Activated naive CD8-positive, alpha-beta T cell treated with anti-CD3 and anti-CD28 coated beads for 36 hours (primary cell): ENCODE measurements at places on chromosomes 4 and X. TPM values are rescaled to one million over a fixed set of nuclear protein-coding genes. Genes with fewer than 3 reads are reported as not detected.

Gene CPEB2
- 3.0 TPM for total RNA-seq

Gene UGT2A1
- not detected for total RNA-seq

Gene SOX3
- total RNA-seq = not detected

Gene GPR78
- not detected for total RNA-seq

Gene STPG2
- not detected for total RNA-seq

Gene LARP1B
- total RNA-seq = 19.8 TPM

Gene RASGEF1B
- total RNA-seq = 6.7 TPM

Gene ETNPPL
- not detected for total RNA-seq

Gene SASH3
- 121 TPM for total RNA-seq

Gene CHIC1
- 5.2 TPM for total RNA-seq

Gene SH3RF1
- total RNA-seq = 0.54 TPM

DNA sequence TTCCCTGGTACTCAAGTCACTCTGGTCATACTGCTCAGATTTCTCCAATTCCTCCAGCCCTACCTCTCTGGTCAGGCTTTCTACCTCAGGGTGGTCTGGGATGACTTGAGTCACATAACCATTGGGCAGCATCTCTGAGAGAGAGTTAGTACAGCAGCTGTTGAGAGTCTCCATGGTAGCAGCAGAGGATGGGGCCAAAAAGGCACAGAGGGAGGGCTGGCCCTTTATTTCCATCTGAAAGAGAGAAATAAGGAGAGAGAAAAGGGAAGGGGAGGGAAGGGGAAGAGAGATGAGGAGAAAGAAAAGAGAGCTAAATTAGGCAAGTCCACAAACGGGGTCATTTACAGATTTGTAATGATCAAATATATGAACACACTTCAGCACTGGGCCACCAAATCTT is 149.1 kb upstream of the ARHGEF9 start:
- no peak for DNase-seq

DNA sequence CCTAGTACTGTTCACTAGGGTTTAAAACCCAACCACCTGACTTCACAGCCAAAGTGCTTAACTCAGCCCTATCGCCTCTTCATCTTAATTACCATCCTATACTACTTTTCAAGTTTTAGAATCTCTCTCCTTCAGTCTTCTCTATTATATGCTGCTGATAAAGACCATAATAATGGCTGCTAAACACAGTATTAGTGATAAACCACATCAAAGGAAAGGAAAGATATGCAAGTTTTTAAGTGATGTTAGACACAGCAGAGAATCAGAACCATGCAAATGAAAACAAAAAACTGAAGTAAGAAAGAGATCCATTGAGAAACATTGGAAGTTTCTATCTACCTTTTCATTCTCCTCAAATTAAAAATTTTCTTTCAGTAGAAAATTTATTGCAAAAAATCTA is 100.8 kb downstream of the REELD1 start:
- DNase-seq = no peak

- no peak for DNase-seq
Measured at GRCh38 chrX:57899064-57899463, 11.2 kb downstream of the ZXDA start.

DNA sequence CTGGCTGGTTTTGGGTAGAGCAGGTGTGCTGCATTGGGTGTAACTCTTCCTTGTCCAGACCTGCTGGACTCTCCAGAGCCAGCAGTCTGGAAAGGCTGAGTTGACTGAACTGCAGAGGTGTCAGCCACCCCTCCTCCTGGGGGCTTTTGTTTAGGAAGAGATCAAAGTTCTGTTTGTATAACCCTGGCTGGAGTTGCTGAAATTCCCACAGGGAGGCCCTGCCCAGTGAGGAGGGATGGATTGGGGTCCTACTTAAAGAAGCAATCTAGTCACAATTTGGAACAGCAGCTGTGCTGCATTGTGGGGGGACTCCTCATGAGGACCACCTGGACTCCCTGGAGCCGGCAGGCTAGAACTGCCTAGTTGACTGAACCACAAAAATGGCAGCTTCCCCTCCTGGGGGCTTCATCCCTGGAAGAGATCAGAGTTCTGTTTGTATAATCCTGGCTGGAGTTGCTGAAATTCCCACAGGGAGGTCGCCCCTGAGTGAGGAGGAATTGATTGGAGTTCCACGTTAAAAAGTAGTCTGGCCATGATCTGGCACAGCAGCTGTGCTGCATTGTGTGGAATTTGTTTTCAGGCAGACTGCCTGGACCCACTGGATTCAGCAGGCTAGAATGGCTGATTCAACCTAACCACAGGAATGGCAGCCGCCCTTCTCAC is 264.9 kb upstream of the ZC4H2 start:
- no peak for DNase-seq

DNA sequence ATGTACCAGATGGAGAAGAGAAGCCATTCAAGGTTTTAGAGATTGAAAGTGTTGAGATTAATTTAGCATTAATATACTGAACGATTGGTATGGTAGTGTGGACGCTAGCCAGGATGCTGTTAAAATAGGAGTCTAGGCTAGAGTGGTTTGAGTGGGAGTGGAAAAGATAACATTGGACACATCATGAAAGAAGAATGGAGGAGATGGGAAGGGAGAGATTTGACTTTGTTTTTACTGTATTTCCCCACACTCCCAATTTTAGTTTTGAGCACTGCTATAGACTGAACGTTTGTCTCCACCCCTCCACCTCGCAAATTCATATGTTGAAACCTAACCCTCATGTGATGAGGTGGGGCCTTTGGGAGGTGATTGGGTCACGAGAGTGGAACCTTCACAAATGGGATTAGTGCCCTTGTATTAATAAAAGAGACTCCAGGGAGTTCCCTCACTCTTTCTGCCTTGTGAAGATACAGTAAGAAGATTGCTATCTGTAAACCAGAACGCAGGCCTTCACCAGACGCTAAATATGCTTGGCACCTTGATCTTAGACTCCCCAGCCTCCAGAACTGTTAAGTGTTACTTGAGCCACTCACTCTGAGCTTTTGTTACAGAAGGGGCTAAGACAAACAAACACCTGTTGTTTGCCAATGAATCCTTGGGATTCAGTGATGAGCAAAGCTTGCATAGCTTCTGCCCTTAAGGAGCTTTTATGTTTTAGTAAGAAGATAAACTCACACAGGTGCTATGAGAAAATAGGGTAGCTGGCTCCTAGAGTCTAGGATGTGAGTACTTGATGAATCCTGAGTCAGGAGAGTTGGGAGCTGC is 25.8 kb downstream of the USP9X start:
- no peak for DNase-seq

DNA sequence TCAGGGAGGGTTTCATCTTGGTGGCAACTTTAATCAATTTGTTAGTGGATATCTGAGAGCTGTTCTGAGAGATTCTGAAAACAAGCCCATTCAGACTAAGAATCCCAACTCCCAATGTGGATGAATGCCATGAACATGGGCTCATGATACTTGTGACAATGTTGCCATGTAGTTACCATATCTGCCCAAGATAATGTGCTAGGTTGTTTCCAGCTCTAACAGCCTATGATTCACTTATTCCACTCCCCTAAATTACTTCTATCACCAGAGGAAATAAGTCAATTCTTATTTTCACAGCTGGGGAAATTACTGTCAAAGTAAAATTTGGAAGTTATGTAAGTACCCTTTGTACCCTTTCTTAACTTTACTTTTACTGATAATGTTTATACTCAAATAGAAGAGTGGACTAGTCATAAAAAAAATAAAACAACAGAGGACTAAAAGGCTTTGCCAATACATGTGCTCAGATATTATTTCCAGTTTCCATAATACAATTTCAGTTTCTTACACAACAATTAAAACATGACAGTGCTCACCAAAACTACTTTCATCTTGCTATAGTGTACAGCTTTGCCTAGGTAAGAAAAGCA is 1101.7 kb upstream of the INTU start:
- no peak for DNase-seq

DNA sequence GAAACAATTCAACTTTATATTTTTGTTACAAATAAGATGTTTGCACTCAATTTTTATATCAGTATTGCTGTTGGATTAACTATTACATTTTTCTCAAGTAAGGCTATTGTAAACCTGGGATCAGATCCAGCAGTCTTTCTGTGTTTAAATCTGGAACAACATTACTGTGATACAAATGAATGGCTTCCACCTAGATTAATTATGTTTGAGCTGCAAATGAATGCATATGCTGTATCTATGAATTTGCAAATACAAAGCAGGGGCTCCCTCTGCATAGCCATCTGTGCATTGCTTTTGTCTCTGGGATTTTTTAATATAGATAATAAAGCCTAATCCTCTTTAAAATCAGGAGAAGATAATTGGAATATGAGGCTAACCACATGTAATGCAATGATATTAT is 69.8 kb upstream of the NEIL3 start:
- DNase-seq = no peak

DNA sequence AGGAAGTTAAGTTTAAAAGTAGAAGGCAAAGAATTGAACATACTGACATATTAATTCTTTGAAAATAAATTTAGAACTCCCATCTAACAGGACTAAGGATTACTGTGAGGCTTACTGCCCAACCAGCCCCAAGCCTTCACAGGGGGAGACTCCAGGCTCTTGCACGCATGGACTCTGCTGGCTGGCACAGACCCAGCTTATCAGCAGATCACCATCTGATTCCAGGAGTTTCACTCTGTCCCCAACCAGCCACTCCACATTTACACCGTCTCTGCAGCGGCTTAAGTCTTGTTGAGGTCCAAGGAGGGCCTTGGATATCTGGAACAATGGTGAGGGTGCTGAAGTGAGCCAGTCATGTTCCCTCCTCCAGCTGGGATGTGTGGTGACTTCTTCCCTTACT is 16.4 kb upstream of the OTUD4 start:
- DNase-seq = no peak

GRCh38 chr4:114698231-114698630 is 99.6 kb downstream of the UGT8 start:
- DNase-seq = no peak

DNA sequence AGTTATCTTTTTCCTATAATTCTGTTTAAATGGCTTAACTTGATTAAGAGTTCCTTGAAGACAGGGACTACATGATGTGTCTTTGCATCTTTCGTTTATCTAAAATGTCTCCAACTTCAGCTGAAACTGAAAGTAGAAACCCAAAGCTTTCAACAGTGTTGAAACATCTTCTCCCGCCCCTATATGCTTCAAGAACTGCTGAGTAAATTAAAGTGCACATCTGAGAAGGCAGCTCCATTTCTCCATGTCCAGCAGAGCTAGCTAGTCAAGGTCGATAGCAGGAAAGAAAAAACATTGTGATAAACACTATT is 185.7 kb upstream of the TBL1X start:
- DNase-seq = no peak

DNA sequence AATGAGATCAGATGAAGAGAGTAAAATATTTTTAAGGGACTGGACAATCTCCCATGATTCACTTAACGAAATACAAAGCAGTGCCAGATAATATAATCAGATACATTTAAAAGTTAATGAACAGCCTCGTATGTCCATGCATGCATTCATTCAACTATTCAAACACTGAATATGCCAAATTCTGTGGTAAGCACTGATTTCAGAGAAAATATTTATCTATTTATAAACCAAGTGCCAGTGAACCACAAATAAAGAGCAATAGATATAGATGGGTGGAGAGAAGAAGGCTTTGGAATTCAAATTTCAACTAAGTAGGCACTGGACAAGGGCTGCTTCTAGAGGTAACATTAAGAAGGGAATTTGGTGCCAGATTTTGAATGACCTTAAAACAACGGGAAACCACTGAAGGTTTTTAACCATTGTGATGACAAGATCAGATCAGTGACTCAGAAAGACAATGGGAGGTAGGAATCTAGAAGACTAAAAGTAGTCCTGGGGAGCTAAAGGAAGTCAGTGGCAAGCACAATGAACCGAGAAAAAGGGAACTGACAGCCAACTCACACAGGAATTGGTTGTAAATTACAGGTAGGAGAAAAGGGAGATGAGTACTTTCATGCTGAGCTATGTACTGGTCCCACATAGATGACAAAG is 14.2 kb downstream of the ELOVL6 start:
- no peak for DNase-seq

DNA sequence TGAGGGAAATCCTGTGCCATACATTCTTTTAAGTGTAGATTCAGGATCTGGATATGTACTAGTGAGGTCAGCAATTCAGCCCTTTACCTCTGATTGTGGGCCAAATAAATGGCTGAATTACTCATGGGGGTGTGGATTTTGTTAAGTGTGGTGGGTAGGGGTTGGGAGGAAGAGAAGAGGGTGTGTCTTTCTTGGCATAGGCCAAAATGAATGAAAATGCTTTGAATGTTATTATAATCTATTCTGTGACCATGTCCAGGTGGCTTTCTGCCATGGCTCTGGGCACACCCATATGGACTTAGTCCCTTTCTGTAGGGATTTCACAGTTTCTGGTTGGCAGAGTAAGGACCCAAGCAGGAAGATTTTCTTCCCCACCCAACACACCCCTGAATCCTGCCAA is 244.3 kb downstream of the CBR4 start:
- DNase-seq = no peak

DNA sequence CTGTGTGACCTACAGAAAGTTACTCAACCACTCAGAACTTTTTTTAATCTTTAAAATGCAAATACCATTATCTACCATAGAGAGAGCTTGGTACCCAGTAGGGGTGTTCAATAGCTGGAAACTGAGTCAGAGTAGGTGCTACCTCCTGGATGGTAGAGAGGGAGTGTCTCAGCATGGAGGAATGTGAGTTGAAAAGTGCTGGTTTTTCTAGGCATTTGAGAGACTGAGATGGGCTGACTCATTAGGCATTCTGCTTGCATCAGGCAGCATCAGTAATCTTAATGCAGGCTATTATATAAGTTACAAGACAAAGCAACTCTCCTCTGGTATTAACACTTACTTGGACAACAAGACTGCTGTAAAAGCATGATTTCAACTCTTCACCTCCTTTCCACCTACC is 70.9 kb upstream of the ARHGEF9 start:
- DNase-seq = no peak

- DNase-seq = no peak
Measured at GRCh38 chr4:23828020-23828715, 61.7 kb downstream of the PPARGC1A start.
